Endodermal cell (in vitro differentiated cells): ENCODE measurements at places on chromosomes 16 and 17. TPM values are rescaled to one million over a fixed set of nuclear protein-coding genes. Genes with fewer than 3 reads are reported as not detected.

The CRISPLD2 gene
- total RNA-seq, result 5.6 to 9.9 TPM (median 9.3 TPM) in 3 replicates

The SSTR5 gene
- total RNA-seq, result 0.45 and 0.64 TPM in 2 replicates

The CCDC144A gene
- 0.38 and 0.81 TPM in 2 replicates for total RNA-seq

The RUNDC3A gene
- 1.3 to 2.7 TPM (median 2.1 TPM) in 3 replicates for total RNA-seq

The C17orf50 gene
- total RNA-seq, result 0.23 TPM in 1 of 2 replicates, not detected in the other

The KRT32 gene
- not detected in 3 replicates for total RNA-seq

GRCh38 chr16:90043526-90043925 lies 24.3 kb upstream of the DBNDD1 start:
- peaks cover under 1% of the 10 kb centered on the region for H3K36me3 ChIP-seq
- H3K27me3 ChIP-seq, result no peaks in the 10 kb centered on the region
- DNase-seq, result no peak

- DNase-seq, result no peak
- H3K36me3 ChIP-seq, result no peaks in the 10 kb centered on the region
- no peak overlapping the region for H3K4me3 ChIP-seq
- no peaks in the 10 kb centered on the region for H3K4me1 ChIP-seq
- H3K27ac ChIP-seq, result no peak overlapping the region
- H3K27me3 ChIP-seq, result peaks cover 28% of the 10 kb centered on the region
Observed at GRCh38 chr16:86598607-86599565, 20.5 kb downstream of the FOXL1 start.

- H3K36me3 ChIP-seq, result peaks cover 46% of the 10 kb centered on the region
- no peaks in the 10 kb centered on the region for H3K27me3 ChIP-seq
- no peak overlapping the region for H3K4me3 ChIP-seq
- no peak overlapping the region for H3K27ac ChIP-seq
- DNase-seq, result no peak
Observed at GRCh38 chr16:69444873-69445517, 20.6 kb downstream of the CYB5B start.

GRCh38 chr17:20094777-20095176 lies 85.6 kb downstream of the SPECC1 start:
- H3K4me3 ChIP-seq, result no peak overlapping the region
- H3K4me1 ChIP-seq, result no peaks in the 10 kb centered on the region
- no peak for DNase-seq
- H3K27ac ChIP-seq, result no peak overlapping the region

DNA sequence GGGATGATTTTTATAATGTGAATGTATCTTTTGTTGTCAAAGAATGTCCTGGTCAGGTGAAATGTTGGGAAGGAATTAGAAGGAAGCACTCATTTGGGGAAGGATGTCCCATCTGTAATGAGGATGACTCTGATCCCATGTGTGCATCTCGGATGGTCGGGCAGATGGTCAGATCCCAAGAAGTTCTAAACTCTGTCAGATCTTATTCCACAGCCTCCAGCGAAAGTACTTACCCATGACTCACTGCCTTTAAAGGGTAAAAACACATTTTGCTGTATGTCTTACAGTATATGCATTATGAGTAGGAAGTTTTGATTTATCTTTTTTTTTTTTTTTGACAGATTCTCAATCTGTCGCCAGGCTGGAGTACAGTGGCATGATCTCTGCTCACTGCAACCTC lies 548 bp upstream of the KRTAP4-11 start:
- no peak overlapping the region for H3K4me3 ChIP-seq
- no peak overlapping the region for H3K27ac ChIP-seq
- no peaks in the 10 kb centered on the region for H3K4me1 ChIP-seq
- no peak for DNase-seq
- H3K36me3 ChIP-seq, result no peaks in the 10 kb centered on the region

DNA sequence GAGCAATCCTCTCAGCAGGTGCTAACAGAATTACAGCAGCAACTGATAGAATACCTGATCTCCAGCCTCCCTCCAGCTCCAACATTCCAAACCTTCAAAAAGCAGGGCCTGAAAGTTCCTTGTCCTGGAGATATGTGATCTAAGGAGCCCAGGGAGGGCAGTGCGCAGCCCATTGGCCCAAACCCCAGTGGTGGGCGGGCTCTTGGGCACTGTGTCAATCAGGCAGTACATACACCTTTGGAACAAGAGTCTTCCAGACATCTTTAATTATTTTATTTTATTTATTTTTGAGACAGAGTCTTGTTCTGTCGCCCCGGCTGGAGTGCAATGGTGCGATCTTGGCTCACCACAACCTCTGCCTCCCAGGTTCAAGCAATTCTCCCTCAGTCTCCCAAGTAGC lies 24.2 kb downstream of the SLC12A3 start:
- no peaks in the 10 kb centered on the region for H3K36me3 ChIP-seq
- no peaks in the 10 kb centered on the region for H3K4me1 ChIP-seq
- peak; percentile 78 for DNase-seq
- no peak overlapping the region for H3K27ac ChIP-seq
- H3K4me3 ChIP-seq, result no peak overlapping the region

- H3K27me3 ChIP-seq, result no peaks in the 10 kb centered on the region
- H3K27ac ChIP-seq, result no peak overlapping the region
- peaks cover 88% of the 10 kb centered on the region for H3K36me3 ChIP-seq
Observed at GRCh38 chr17:58504826-58505351, 9.5 kb downstream of the MTMR4 start.

- no peak overlapping the region for H3K27ac ChIP-seq
- H3K36me3 ChIP-seq, result no peaks in the 10 kb centered on the region
- no peak overlapping the region for H3K4me3 ChIP-seq
- H3K4me1 ChIP-seq, result peaks cover 3% of the 10 kb centered on the region
- DNase-seq, result no peak
Observed at GRCh38 chr17:72100470-72100869, 20.4 kb upstream of the SOX9 start.

- no peak overlapping the region for H3K4me3 ChIP-seq
- H3K27ac ChIP-seq, result no peak overlapping the region
- H3K27me3 ChIP-seq, result no peaks in the 10 kb centered on the region
- peak; percentile 95 for DNase-seq
- H3K4me1 ChIP-seq, result peaks cover 4% of the 10 kb centered on the region
Observed at GRCh38 chr17:47978324-47978723, 7.4 kb downstream of the CDK5RAP3 start.

GRCh38 chr17:7894226-7894625 lies 5.6 kb downstream of the CHD3 start:
- peaks cover 56% of the 10 kb centered on the region for H3K36me3 ChIP-seq
- peak; percentile 22 for DNase-seq
- no peak overlapping the region for H3K4me3 ChIP-seq
- no peak overlapping the region for H3K27ac ChIP-seq
- no peaks in the 10 kb centered on the region for H3K27me3 ChIP-seq

- no peak for DNase-seq
- H3K36me3 ChIP-seq, result peaks cover 14% of the 10 kb centered on the region
- no peak overlapping the region for H3K27ac ChIP-seq
- H3K4me1 ChIP-seq, result no peaks in the 10 kb centered on the region
- H3K27me3 ChIP-seq, result no peaks in the 10 kb centered on the region
Observed at GRCh38 chr16:68936736-68937631, 93.7 kb downstream of the TANGO6 start.

DNA sequence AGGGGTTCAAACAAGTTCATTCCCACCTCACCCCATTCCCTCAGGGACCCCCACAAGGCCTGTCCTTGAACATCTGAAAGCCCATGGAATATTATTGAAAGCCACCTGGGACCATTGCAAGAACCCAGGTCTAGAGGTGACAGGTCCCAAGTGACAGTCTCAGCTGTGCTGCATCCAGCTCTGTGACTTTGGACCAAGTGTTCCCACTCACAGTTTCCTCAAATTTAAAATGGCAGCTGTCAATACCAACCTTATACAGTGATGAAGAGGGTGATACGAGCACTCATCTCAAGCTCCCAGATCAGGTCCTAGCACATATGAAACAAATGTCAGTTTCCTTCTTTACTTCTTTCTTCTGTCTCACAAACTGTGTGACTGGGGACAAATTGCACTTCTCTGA lies 9.1 kb downstream of the ERAL1 start:
- no peaks in the 10 kb centered on the region for H3K27me3 ChIP-seq
- no peaks in the 10 kb centered on the region for H3K4me1 ChIP-seq
- H3K27ac ChIP-seq, result no peak overlapping the region
- no peak overlapping the region for H3K4me3 ChIP-seq
- H3K36me3 ChIP-seq, result peaks cover 8% of the 10 kb centered on the region
- no peak for DNase-seq

DNA sequence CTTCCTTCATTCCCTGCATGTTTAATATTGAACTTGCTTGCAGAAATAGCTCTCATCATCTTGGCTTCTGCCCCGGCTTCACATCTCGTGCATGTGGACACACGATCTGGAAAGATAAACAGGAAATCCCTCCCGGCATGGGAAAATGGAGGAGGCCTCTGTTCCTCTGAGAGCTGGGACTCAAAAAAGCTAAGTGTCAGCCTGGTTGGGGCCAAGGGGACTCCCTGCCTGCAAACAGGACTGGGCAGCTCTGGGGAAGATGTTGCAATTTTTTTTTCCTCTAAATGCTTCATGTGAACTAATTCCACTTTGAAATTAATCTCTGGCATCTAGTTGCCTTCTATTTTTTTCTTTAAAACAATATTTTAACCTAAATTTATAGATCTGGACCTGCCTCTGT lies 24.8 kb downstream of the ITPRIPL2 start:
- peak; percentile 68 for DNase-seq
- H3K4me3 ChIP-seq, result no peak overlapping the region
- no peak overlapping the region for H3K27ac ChIP-seq
- no peaks in the 10 kb centered on the region for H3K27me3 ChIP-seq
- no peaks in the 10 kb centered on the region for H3K36me3 ChIP-seq

- H3K36me3 ChIP-seq, result no peaks in the 10 kb centered on the region
- H3K27me3 ChIP-seq, result peaks cover 12% of the 10 kb centered on the region
- DNase-seq, result no peak
- H3K4me1 ChIP-seq, result no peaks in the 10 kb centered on the region
- no peak overlapping the region for H3K27ac ChIP-seq
- no peak overlapping the region for H3K4me3 ChIP-seq
Observed at GRCh38 chr16:65101009-65101408, 20.9 kb downstream of the CDH11 start.
